Peyer's patch (tissue), 4 donors: ENCODE measurements at places on chromosomes 1 and 21. TPM values are rescaled to one million over a fixed set of nuclear protein-coding genes. Genes with fewer than 3 reads are reported as not detected.

The LCE2C gene
- total RNA-seq, result not detected

The SH3BGRL3 gene
- 62.7 TPM for total RNA-seq

The C1orf87 gene
- total RNA-seq, result not detected

GRCh38 chr1:109432336-109432735, 6.1 kb upstream of the PSMA5 start:
- H3K27ac ChIP-seq, result no peak overlapping the region
- no peak overlapping the region for H3K4me3 ChIP-seq
- DNase-seq, result no peak
- no peaks in the 10 kb centered on the region for H3K27me3 ChIP-seq
- no peaks in the 10 kb centered on the region for H3K36me3 ChIP-seq

GRCh38 chr1:10853701-10854100, 57.3 kb upstream of the CASZ1 start:
- no peaks in the 10 kb centered on the region for H3K27me3 ChIP-seq
- H3K4me3 ChIP-seq, result no peak overlapping the region
- H3K4me1 ChIP-seq, result no peaks in the 10 kb centered on the region
- no peak overlapping the region for H3K27ac ChIP-seq
